IMR-90 (cell line): ENCODE measurements at places on chromosomes 1 and 21.

GRCh38 chr1:111503585-111504060 is at the start of the genes ADORA3 and TMIGD3:
Gene ADORA3, minus strand, starts transcription at chr1:111503633. Its CDS starts 279 bp downstream, at chr1:111503354.
Gene TMIGD3, minus strand, starts transcription at chr1:111503633. Its CDS starts 279 bp downstream, at chr1:111503354.
- H3K27me3 ChIP-seq, result peaks cover 22% of the 10 kb centered on the region
- H3K36me3 ChIP-seq, result no peaks in the 10 kb centered on the region
- no peak for DNase-seq
- H3K4me3 ChIP-seq, result no peak within 1 kb of the TSS

GRCh38 chr21:26506956-26507355 is 66.1 kb downstream of the CYYR1 start:
- no peak overlapping the region for H3K4me3 ChIP-seq
- no peaks in the 10 kb centered on the region for H3K36me3 ChIP-seq
- H3K27me3 ChIP-seq, result no peaks in the 10 kb centered on the region
- H3K27ac ChIP-seq, result no peak overlapping the region
- H3K4me1 ChIP-seq, result no peaks in the 10 kb centered on the region

DNA sequence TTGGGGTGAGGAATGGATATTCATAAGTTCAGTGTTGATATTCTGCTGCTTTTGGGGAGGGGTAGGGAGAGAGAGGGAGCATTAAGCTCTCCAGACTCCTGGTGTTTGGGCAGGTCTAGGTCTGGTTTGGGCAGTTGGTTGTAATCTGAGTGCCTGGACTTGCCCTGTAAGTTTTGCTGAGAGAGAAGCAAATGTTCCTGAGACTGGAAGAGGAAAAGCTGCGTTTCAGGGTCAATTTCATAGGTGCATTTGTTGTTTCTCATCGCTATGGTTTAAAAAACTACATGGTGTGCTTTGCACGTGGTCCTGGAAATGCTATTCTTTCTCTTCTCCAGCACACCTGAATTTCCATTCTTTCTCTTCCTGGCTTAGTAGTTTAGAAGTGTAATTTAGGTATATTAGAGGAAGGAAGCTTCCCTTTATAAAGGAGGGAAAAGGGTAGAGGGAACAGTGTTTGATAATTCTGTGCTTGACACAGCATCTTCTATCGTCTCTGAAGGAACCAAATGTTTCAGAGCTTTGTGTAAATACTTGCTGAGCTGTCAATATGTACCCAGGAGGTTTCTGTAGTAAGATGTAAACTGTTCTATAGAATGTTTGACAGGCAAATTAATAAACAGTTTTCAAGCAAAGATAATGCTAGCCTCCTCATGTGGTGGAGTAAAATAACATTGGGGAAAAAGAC is 6.3 kb downstream of the ARID1A start:
- no peak overlapping the region for H3K4me3 ChIP-seq
- H3K4me1 ChIP-seq, result peaks cover 43% of the 10 kb centered on the region
- H3K36me3 ChIP-seq, result no peaks in the 10 kb centered on the region

DNA sequence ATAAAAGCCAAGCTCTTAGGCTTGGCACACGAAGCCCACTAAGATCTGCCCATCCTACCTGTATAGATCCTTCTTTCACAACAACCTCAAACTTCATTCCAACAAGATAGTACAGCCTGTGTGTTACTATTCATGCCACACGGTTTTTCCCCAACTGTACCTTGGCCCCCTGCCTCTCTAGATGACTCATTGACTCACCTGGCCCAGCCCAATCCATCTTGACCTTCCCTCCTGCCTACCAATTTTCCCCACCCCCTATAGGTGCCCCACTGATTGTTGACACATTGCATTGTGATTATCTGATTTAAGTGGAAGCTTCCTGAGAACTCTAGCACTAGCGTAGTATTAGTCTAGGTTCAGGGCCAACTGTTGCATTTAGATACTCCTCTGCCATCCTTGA is 2.0 kb upstream of the CD101 start:
- no peak overlapping the region for H3K4me3 ChIP-seq
- H3K27ac ChIP-seq, result no peak overlapping the region
- no peaks in the 10 kb centered on the region for H3K4me1 ChIP-seq
- DNase-seq, result no peak

- no peak overlapping the region for H3K4me3 ChIP-seq
- no peak overlapping the region for H3K27ac ChIP-seq
- no peak for DNase-seq
- no peaks in the 10 kb centered on the region for H3K4me1 ChIP-seq
- H3K27me3 ChIP-seq, result no peaks in the 10 kb centered on the region
These were observed 7.9 kb downstream of the MAP10 start for GRCh38 chr1:232813097-232813496.

DNA sequence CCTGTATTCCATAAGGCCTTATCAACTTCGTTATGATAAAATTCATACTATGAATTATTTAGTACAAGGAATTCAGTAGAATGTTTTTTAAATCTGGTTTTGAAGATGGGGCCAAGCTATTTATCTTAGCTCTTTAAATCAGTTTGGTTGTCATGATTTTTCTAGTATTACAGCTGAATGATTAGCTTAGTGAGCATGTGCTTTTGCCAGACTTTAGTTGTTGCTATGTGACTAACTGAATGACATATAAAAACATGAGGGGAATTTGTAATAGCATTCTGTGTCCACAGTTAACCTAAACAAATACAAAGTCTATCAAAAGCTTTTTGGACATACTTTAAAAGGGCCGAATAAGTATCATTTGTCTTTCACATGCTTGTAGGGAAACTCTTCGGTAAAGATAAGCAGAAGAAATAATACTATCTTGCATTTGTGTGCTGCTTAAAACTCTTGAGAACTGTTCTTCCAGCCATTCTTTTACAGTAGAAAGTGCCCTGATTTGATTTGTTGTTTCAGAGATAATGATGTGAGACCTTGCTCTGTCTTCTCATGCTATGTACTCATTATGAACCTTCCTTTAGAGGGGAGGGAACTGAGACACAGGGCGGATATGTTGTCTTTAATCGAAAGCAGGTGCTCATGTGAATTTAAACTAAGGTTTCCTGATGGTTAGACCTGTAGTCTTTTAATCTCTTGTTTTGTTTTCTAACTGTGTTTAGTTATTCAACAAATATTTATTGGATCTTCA is 18.8 kb downstream of the NEK7 start:
- no peak overlapping the region for H3K4me3 ChIP-seq
- H3K36me3 ChIP-seq, result no peaks in the 10 kb centered on the region
- DNase-seq, result peak; percentile 82
- no peaks in the 10 kb centered on the region for H3K27me3 ChIP-seq
- H3K27ac ChIP-seq, result no peak overlapping the region

DNA sequence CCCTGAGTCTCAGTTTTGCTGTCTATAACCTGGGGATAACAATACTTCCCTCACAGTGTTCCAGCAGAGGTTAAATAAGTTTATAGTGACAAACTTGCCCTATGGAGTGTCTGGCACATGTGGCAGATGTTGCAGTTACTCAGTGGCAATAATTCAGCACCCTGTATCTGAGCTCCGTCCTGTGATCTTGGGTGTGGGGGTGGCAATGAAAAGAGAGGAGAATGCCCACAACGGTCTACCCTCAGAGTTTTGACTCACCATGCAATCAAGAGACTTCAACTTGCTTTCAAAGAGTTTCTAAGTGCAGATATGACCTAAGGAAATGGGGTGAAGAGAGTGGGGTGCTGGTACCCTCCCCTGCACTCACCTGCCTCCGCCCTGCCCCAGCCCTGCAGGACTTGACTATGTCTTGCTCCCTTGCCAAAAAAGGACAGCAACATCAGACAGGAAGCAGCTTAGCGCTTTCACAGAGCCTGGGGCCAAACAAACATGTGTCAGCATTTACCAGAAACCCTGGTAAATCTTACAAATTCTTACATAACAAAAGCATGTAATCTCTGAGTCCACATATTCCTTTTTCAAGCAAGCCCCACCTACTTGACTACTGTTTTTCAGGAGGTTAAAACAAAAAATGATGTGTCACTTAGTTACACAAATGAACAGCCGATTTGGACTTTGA is 185.1 kb upstream of the CAMK1G start:
- H3K4me1 ChIP-seq, result peaks cover 10% of the 10 kb centered on the region
- no peak overlapping the region for H3K4me3 ChIP-seq
- no peaks in the 10 kb centered on the region for H3K36me3 ChIP-seq
- H3K27ac ChIP-seq, result no peak overlapping the region
- no peaks in the 10 kb centered on the region for H3K27me3 ChIP-seq

DNA sequence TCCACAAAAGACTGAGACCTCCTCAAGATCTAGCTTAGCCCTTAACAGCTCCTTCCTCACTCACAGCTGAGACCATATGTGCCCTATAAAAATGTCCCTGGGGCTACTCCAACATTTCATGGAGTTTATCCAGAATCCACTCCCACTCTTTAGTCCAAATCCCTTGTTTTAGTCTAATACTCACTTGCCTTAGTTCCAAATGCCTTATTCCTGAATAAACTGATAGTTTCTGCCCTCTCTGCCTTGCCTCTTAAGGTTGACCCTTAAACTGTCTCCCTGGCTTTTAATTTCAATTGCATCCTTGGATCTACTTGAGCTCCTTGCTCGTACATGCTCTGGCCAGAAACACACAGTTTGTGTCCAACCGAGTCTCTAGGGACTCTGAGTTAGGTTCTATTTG is 47.3 kb upstream of the LYPLAL1 start:
- H3K4me3 ChIP-seq, result no peak overlapping the region
- no peak overlapping the region for H3K27ac ChIP-seq
- no peak for DNase-seq

DNA sequence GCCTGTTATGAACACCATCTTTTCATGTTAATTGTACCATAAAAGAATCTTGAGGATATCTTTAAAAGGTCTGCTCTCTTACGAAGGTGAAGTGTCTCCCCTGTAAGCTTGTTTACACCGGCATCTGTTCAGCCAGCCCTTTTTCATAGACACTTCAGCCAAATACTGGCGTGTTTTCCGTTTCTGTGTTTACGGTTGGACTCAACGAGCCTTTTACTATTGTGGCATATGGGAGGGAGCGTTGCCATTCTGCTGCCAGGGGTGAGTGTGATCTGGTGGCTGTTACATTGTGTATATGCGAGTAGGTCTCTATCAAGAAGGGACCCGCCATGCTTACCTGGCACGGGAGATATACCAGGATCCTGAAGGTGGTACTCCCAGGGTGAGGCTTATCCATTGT is 433.8 kb downstream of the CAMTA1 start:
- H3K27me3 ChIP-seq, result no peaks in the 10 kb centered on the region
- H3K4me3 ChIP-seq, result no peak overlapping the region
- peaks cover 7% of the 10 kb centered on the region for H3K4me1 ChIP-seq
- H3K36me3 ChIP-seq, result no peaks in the 10 kb centered on the region
- H3K27ac ChIP-seq, result no peak overlapping the region; the same call in 1 of the 2 replicates
- no peak for DNase-seq

DNA sequence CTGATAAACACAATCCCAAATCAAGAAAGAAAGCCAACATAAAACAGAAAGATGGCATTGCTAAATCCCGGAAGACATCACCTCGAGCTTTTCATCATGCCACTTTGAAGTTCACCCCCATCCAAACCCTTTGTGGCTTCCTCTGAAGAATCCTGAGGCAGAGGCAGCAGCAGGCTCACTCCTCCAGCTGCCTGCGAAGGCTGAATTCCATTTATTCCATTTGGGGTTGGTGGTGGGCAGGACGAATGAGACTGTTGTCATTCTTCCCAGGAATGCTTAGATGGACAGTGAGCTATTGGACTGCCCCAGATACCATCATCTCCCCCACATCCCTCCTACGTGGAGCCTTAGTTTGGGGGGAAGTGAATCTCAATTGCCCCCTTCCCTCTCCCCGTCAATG is 437.5 kb downstream of the SMYD3 start:
- peaks cover 9% of the 10 kb centered on the region for H3K4me1 ChIP-seq
- no peak overlapping the region for H3K4me3 ChIP-seq
- no peaks in the 10 kb centered on the region for H3K27me3 ChIP-seq
- no peaks in the 10 kb centered on the region for H3K36me3 ChIP-seq

DNA sequence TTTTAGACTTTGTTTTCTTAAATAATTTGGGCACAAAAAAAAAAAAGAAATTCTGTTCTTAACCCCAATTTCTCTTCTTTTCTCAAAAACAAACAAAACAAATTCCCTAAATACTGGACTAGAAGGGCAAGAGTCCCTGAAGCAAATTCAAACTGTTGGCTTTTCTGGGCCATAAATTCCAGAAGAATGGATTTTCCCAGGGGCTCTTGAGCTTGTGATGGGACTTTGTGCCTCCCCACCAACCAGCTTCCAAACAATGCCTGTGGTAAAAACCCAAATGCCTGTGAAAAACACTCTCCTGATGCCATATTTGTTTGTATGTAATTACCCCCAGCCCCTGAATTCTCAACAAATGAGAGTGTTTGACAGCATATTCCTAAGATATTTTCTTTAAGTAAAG is 55.4 kb downstream of the SGIP1 start:
- peaks cover 35% of the 10 kb centered on the region for H3K36me3 ChIP-seq
- peaks cover 2% of the 10 kb centered on the region; the same call in 1 of the 2 replicates for H3K4me1 ChIP-seq
- H3K27me3 ChIP-seq, result no peaks in the 10 kb centered on the region
- no peak overlapping the region for H3K4me3 ChIP-seq
- peak overlapping the region; percentile 29; the same call in 1 of the 2 replicates for H3K27ac ChIP-seq

DNA sequence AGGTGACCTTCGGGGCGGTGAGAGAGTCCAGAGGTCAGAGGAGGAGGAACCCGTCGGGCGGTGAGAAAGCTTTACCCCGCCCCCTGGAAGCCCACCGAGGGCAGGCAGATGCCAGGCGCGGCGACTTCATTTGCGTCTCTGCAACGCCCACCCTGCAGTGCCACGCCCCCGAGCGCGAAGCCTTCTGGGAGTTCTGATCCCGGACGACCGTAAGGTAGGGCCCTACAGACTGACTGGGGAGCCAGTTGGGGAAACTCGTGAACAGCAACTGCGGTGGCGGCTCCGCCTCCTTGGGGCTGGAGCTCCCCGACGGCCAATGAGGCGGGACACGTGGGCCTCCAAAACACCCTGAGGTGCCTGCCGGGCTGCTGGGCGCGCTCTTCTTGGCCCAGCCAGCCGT is 46.0 kb upstream of the EDARADD start:
- no peak overlapping the region for H3K4me3 ChIP-seq
- DNase-seq, result no peak
- no peaks in the 10 kb centered on the region for H3K4me1 ChIP-seq

GRCh38 chr1:70978623-70979022 is 69.0 kb downstream of the PTGER3 start:
- no peak overlapping the region for H3K27ac ChIP-seq
- H3K4me1 ChIP-seq, result no peaks in the 10 kb centered on the region
- H3K36me3 ChIP-seq, result no peaks in the 10 kb centered on the region

GRCh38 chr21:42981214-42981523 is 6.8 kb downstream of the PKNOX1 start:
- DNase-seq, result no peak
- H3K27me3 ChIP-seq, result no peaks in the 10 kb centered on the region
- H3K4me3 ChIP-seq, result no peak overlapping the region
- no peak overlapping the region for H3K27ac ChIP-seq
- H3K4me1 ChIP-seq, result peaks cover 9% of the 10 kb centered on the region
- H3K36me3 ChIP-seq, result peaks cover 4% of the 10 kb centered on the region

- peak; percentile 94 for DNase-seq
- H3K36me3 ChIP-seq, result no peaks in the 10 kb centered on the region
- peaks cover 33% of the 10 kb centered on the region for H3K4me1 ChIP-seq
- H3K4me3 ChIP-seq, result no peak overlapping the region
- H3K27ac ChIP-seq, result peak overlapping the region; percentile 98
- H3K27me3 ChIP-seq, result no peaks in the 10 kb centered on the region
These were observed 47.6 kb downstream of the IER5 start for GRCh38 chr1:181135815-181136737.
